ENCODE measurements at places on chromosomes 5 and 9. TPM values are rescaled to one million over a fixed set of nuclear protein-coding genes. Genes with fewer than 3 reads are reported as not detected.
A peak's percentile ranks its signal among the peaks of the same experiment; 100 is the strongest.

- no peaks in the 10 kb centered on the region for H3K36me3 ChIP-seq
- H3K4me1 ChIP-seq, result no peaks in the 10 kb centered on the region
- no peak overlapping the region for H3K4me3 ChIP-seq
Observed at GRCh38 chr9:71036501-71036900, 84.9 kb downstream of the TRPM3 start.

- no peaks in the 10 kb centered on the region for H3K27me3 ChIP-seq
- H3K27ac ChIP-seq, result no peak overlapping the region
- no peak for DNase-seq
- H3K4me3 ChIP-seq, result no peak overlapping the region
- H3K4me1 ChIP-seq, result peaks cover 30% of the 10 kb centered on the region
Observed at GRCh38 chr5:107464876-107465275, 205.9 kb downstream of the EFNA5 start.

The CER1 gene
- polyA plus RNA-seq, result not detected

- H3K4me3 ChIP-seq, result no peak overlapping the region
- no peaks in the 10 kb centered on the region for H3K36me3 ChIP-seq
Observed at GRCh38 chr5:98363157-98363556, 410.3 kb upstream of the RGMB start.

The CCT5 gene
- 182 TPM for polyA plus RNA-seq

GRCh38 chr9:12954441-12954840 lies 179.6 kb downstream of the LURAP1L start:
- DNase-seq, result no peak
- no peaks in the 10 kb centered on the region for H3K36me3 ChIP-seq
- H3K27ac ChIP-seq, result no peak overlapping the region
- H3K4me1 ChIP-seq, result peaks cover 4% of the 10 kb centered on the region

The SCGB3A2 gene
- polyA plus RNA-seq, result 70.6 TPM

DNA sequence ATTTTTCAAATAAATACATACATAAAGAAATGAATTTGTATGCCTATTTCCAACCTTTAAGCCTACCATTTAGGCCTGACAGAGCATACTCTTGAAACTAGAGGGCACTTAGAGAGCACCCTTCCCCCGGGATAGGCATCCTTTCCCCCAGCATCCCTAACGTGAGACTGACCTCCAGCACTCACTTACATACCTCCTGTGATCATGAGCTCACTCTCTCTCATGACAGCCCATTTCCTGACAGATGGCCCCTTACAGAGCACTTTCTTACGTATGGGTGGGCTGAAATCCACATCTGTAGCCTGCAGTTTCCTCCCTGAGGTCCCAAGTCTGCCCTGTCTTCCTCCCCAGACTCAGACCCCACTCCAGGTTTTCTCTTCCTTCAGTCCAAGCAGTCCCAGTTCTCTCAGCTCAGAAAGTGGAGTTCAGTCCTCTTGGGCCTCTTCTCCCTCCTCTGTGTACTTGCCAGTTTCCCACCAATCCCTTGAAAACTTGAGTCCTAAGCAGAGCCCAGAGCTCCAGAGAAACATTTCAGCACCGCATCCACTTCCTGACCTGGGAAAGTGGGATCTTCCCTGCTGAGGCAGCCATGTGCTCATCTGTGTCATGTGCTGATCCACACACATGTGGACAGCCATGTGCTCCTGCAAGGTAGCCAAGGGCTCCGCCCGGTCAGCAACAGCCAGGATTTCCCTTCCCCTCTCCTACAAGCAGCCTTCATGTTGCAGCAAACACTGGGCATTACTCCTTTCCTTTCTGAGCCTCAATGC lies 2.2 kb upstream of the CDX1 start:
- peaks cover 5% of the 10 kb centered on the region for H3K27me3 ChIP-seq
- peaks cover 58% of the 10 kb centered on the region for H3K4me1 ChIP-seq
- H3K36me3 ChIP-seq, result no peaks in the 10 kb centered on the region
- peak overlapping the region; percentile 97 for H3K27ac ChIP-seq

DNA sequence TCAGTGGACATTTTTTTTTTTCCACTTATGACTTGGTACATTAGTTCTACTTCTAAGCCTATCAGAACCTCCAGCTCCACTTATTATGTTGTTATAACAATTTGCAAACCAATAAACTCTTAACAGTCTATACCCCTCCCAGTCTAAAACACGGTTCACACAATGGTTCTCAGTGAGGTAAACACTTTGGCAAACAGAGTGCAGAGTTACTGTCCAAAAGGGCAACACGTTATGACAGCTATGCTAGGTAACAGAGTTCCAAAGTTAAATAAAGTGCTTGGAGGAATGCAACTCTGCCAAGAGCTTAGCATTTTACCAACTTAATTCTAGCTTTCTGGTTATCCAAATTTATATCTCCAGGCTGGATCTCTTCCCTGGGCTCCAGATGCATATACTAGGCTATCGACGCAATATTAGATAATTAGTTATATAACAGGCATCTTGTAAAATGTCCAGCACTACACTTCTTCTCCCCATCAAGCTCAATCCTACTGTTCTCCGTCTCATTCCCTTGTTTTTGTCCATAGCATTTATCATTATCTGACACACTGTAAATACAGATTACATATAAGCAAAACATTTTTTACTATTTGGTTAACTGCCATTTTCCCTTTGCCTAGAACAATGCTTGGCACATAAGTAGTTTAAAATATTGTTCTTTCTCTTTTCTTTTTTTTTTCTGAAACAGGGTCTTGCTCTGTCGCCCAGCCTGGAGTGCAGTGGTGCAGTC lies 14.3 kb downstream of the FNBP1 start:
- H3K36me3 ChIP-seq, result no peaks in the 10 kb centered on the region
- no peaks in the 10 kb centered on the region for H3K27me3 ChIP-seq
- peak; percentile 30 for DNase-seq
- H3K4me1 ChIP-seq, result peaks cover 16% of the 10 kb centered on the region
- peak overlapping the region; percentile 15 for H3K27ac ChIP-seq

DNA sequence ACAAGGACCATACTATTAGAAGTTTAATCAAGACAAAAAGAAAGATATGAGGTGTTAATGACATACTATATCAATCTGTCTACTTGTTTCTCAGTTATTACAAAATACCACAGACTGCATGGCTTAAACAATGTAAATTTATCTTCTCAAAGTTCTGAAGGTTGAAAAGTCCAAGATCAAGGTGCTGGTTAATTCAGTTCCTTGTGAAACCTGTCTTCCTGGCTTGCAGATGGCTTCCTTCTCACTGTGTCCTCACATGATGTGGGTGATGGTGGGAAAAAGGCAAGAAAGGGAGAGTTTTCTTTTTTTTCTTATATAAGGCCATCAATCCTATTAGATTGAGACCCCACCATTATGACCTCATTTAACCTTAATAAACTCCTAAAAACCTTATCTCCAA lies 15.6 kb upstream of the SPINK14 start:
- no peak for DNase-seq
- no peaks in the 10 kb centered on the region for H3K27me3 ChIP-seq
- H3K4me1 ChIP-seq, result no peaks in the 10 kb centered on the region
- H3K27ac ChIP-seq, result no peak overlapping the region

The SLC34A3 gene
- polyA plus RNA-seq, result 4.7 TPM

DNA sequence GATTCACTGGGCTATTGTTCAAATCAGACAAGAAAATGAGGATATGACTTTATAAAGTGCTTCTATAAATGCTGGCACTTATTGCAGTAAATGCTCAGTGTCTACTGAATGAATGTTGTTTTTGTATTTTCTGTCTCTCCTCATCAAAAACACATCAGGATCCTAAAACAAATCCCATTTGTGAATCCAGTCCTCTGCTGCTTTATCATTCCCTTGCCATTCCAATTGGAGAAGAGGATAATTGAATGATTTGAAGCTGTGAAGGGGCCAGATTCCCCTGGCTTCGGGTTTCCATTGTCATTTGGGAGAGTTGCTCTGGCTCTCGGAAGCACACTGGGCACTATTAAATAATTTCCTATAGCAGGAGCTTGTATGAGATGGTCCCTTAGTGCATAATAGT lies 666.8 kb downstream of the ACTL7B start:
- DNase-seq, result no peak
- H3K4me3 ChIP-seq, result no peak overlapping the region
- no peaks in the 10 kb centered on the region for H3K27me3 ChIP-seq
- H3K27ac ChIP-seq, result peak overlapping the region; percentile 22
- peaks cover 7% of the 10 kb centered on the region for H3K4me1 ChIP-seq
- H3K36me3 ChIP-seq, result no peaks in the 10 kb centered on the region

DNA sequence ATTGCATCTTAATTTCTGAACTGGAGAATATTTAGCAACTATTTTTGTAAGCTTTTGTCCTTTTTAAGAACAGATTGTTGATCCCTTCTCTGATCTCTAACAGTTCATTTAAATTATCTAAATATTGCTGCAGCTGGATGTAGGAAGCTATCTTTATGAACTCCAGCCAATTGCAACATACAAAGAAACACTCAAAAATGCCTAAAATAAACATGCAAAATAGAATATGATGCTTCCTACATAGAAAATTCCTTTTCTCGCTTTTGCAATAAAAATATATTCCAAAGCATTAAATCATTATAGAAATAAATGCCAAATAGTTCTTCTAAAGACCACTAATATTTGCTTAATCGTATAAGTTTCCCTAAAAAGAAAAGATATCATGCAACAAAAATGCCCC lies 218.6 kb downstream of the LURAP1L start:
- no peak for DNase-seq
- H3K27ac ChIP-seq, result no peak overlapping the region
- H3K4me1 ChIP-seq, result no peaks in the 10 kb centered on the region
- no peaks in the 10 kb centered on the region for H3K27me3 ChIP-seq
- H3K4me3 ChIP-seq, result no peak overlapping the region

DNA sequence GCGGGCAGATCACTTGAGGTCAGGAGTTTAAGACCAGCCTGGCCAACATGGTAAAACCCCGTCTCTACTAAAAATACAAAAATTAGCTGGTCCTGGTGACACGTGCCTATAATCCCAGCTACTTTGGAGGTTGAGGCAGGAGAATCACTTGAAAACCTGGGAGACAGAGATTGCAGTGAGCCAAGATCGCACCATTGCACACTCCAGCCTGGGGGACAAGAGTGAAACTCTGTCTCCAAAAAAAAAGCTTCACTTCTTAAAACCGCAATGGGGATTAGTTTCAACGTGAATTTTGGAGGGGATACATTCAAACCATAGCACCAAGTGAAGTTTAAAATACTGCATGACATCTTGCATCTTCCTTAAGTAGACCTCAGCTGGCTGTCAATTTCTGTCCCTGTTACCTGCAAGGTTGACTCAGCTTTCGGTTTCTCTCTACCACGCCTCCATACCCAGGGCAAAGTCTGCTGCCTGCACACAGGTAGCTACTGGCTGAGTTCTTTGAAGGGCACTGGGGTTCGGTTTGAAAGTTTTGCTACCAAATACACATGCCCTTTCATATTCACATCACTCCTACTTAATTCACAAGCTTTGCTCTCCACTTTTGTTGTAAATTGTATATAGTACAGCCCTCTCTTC lies 69.3 kb downstream of the KIAA1958 start:
- peak overlapping the region; percentile 85 for H3K27ac ChIP-seq
- H3K4me1 ChIP-seq, result peaks cover 16% of the 10 kb centered on the region
- H3K36me3 ChIP-seq, result no peaks in the 10 kb centered on the region
- peak; percentile 76 for DNase-seq
- no peak overlapping the region for H3K4me3 ChIP-seq

The HMGCR gene
- polyA plus RNA-seq, result 76.1 TPM

The MEIKIN gene
- not detected for polyA plus RNA-seq

DNA sequence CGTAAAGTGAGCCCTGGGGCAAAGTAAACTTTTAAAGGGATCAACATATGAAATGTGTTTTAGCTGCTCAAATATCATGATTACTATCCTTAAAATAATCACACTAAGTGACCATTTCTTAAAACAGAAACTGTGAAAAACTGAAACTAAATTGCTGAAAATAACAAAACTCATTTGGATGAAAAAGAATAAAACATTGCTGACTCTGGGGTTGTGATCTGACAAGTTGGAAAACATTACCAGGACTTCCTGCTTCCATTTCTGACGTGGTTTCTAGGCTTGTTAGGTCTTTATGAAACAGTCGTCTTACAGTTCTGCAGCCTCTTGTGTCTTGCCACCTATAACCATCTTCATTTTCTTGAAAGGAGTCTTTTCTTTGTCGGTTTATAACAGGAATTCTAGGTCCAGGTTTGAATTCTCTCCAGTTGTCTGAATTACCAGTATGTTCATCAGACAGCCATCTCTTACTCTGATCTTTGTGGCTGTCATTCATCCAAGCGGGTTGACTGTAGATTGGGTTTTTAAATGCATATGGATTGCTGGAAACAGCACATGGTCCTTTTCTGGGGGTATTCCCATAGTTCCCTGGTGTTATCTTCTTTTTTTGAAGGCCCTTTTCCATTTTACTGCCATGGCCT lies 1.7 kb downstream of the TUT7 start:
- H3K27ac ChIP-seq, result peak overlapping the region; percentile 97
- H3K4me1 ChIP-seq, result peaks cover 20% of the 10 kb centered on the region
- no peaks in the 10 kb centered on the region for H3K27me3 ChIP-seq
- H3K36me3 ChIP-seq, result no peaks in the 10 kb centered on the region

DNA sequence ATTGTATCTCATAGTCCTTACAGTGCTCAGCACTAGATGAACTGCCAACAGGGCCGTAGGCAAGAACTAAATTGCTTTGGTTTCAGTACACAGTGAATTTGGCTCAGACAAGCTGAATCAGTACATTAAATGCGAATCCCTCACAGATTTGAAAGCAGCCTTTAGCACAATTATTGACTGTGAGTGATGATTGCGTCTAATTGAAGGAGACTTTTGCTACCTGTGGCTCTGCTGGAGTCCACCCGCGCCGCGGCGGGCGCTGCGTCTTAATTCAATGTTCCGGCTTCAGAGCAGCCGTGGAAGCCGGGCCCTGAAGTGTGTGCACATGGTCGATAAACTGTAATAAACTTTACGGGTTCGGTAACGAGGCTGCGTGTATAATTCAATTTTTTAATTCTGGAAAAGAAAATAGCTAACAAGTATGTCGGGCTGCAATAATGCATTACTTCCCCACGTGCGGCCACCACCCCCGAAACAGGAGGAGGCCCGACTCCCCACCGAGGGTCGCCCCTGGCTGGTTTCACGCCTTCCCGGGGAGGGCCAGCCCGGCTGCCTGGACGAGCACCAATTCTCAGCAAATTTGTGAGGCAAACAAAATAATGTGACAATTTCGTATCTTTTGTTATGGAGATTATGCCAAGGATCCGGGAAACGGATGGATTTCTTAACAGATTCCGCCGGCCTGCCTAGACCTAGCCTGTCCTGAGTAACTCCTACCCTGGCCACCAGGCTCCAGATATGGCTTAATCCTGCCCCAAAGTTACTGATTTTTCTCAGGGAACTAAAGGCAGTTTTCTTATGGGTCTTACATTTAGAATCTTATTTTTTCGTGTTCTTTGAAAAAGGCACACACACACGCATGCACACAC lies 269.4 kb upstream of the IRX1 start:
- H3K36me3 ChIP-seq, result no peaks in the 10 kb centered on the region
- DNase-seq, result no peak
- H3K27ac ChIP-seq, result peak overlapping the region; percentile 56

DNA sequence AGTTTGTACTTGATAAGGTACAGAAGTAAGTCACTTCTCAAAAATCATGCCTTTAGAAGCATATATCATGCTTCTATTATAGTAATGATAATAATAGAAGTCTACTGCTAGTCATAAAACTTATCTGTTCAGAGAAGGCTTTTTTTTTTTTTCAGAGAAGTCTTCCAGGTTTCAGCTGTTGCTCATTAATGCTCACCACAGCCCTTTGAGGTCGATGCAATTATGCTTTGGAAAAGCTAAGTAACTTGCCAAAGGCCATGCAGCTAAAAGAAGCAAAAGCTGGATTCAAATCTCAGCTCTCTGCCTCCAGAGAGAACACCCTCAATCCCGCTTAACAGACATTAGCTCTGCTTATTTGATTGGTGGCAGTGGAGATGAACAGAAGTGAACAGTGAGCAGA lies 150.8 kb downstream of the DOCK8 start:
- H3K27me3 ChIP-seq, result no peaks in the 10 kb centered on the region
- H3K36me3 ChIP-seq, result no peaks in the 10 kb centered on the region
- no peak overlapping the region for H3K27ac ChIP-seq
- DNase-seq, result no peak

The POLR3G gene
- polyA plus RNA-seq, result 1.0 TPM

The VCAN gene
- polyA plus RNA-seq, result 104 TPM

The C5orf22 gene
- polyA plus RNA-seq, result 15.8 TPM

The GFRA3 gene
- 4.2 TPM for polyA plus RNA-seq
